ENCODE measurements at places on chromosomes 7 and 10.

DNA sequence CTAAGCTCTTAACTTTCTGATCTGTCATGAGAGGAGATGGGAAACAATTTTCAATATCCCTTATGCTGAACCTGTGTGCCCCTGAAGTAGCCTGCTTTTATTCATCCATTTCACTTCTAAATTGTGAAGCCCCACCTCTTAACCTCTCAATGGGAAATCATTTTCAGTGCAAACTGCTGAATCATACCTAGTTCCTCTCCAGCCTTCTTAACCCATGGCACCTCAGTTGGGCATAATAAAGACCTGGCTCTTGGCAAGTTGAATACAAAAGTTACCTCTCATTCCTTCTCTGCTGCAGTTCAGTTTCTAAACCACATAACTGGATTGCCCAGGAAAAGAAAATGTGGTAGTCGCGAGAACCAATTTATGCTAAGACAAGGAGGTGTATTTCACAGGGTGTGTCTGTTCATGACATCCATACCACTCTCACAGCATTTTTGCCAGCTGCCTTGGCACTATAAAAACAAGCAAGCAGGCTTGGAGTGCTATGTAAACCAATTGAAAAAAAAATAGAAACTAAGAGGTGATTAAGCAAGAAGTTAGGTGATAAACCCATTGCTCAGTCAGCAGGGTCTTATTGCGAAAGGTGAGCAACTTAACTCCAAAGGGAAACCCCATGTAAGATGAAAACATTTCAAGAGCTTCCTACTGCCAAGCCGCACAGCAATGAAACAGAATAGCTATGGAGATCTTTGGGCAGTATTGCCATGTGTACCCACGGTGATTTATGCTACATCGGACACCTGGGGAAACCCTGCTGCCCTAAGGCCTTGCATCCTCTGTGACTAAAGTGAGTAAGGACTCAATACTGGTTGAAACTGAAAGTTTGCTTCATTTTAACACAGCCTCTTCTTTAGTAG, 57.0 kb upstream of the DKK1 start:
- DNase-seq, result no peak

GRCh38 chr7:55026086-55026790, 7.4 kb downstream of the EGFR start:
- DNase-seq, result no peak

DNA sequence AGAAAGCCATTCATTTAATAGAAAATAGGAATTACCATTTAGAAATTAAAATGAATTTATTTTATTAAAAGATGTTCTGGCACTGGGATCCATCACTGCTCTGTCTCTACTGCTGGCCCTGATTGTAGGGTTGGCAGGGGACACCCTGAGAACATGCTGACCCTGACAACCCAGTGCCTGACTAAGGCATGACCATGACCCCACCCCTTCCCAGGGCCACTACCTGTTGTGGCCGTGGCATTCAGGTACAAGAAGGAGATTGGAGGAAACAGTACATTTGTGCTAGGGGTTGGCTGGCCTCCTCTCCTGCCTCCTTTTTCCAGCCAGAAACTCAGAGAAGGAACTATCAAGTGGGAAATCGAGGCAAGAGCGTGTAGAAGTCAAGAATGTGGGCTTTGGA, 197.0 kb upstream of the ZMIZ1 start:
- no peak for DNase-seq

DNA sequence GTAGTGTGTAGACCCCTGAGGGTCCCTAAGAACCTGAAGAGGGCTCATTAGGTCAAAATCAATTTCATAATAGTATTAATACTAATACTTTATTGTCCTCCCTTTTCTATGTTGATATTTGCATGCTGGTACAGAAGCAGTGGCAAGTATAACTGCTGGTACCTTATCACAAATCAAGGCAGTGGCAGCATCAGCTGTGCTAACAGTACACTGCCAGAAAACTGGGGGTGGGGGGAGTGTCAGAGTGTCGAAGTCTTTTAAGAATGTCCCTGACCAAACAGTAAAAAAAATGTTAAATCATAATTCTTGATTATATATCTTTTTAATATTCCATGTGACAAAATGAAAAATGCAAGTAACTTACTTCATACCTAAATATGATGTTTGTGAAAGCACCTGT, 716.9 kb downstream of the MAGI2 start:
- DNase-seq, result no peak

DNA sequence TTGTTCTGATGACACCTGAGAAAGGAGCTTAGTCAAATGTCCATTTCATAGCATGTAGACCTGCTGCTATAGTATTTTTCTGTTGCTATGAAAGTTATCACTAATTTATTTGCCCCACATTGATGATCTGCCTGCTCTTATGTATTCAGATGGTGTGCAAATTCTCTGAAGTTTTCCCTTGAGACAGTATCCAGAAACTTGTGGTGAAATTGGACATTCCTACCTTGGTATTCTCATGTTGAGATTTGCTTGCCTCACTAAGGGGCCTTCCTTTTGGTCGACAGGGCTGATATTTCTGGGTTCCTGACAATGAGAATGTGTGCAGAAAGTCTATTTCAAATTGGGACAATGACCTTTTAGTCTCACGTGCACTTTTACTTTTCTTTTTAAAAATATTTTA, 253.2 kb upstream of the FZD8 start:
- DNase-seq, result no peak

- no peak for DNase-seq
Observed at GRCh38 chr7:1575809-1576208, 6.0 kb upstream of the PSMG3 start.

DNA sequence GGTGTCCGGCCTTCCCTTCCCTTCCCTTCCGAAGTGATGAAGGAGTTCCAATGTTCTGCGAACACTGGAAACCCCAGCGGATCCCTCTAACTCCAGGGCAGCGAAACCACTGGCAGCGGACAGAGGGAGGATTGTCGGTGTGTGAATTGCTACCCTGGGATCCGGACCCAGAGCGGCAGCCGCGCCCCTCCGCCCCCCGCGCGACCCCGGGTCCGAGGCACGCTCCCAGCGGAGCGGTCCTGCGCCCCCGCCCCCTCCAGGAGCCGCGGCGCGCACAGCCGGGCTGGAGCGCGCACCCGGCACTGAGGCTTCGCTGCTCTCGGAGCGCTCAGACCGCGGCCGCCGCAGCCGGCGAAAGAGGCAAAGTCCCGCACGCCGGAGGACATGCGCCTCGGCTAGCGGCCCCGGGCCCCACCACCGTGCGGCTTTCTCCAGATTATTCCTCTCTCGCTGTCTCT, at the start of gene PTPRZ1:
PTPRZ1 (plus strand) TSS at position 331 of the 458 bp plus-strand sequence. CDS start 339 bp downstream, outside the sequence.
- DNase-seq, result no peak

- DNase-seq, result no peak
Observed at GRCh38 chr10:86106616-86107015, 260.0 kb downstream of the GRID1 start.

GRCh38 chr7:132023466-132023865, 467.0 kb upstream of the PODXL start:
- no peak for DNase-seq

DNA sequence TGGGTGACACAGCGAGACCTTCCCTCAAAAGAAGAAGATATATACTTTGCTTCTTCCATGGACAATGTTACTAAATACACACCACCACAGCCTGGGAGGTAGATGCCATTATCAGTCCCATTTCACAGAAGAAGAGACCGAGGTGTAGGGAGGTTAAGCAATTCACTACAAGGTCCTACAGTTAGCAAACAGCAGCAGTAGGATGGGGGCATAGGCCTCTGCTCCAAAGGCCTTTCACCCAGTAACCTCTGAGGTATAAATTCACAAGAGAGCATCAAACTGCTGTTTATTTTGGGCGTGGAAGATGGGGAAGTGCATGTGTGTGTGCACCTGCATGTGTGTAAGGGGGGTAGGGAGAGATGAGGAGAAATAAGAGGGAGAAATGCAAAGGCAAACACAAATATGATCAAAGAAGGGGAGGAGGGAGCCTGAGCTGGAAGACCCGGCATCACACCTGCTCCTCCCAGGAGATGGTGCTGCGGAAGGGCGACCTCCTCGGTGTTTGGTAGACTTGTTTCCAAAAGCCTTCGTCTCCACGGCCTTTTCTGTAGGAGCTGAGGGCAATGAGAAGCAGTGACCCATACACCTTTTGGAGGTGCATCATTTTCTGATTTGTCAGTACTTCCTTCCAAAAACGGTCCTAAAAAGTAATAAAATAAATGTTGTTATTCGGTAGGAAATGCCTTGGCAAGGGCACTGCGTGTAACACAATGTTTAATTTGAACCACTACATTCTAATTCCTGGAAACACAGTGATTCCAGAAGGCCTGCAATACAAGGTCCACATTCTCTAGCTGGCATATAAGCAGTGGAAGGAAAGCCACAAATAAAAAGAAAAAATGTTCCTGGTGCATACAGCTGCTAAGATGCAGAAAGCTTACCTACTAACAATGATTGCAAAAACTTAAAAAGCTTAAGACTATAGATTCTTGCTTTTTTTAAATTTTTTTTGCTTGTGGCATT, 25.9 kb upstream of the ACSL5 start:
- DNase-seq, result no peak

- no peak for DNase-seq
Observed at GRCh38 chr10:11429439-11430052, 181.9 kb downstream of the USP6NL start.

- no peak for DNase-seq
Observed at GRCh38 chr10:52313256-52313932, 687 bp upstream of the DKK1 start.

DNA sequence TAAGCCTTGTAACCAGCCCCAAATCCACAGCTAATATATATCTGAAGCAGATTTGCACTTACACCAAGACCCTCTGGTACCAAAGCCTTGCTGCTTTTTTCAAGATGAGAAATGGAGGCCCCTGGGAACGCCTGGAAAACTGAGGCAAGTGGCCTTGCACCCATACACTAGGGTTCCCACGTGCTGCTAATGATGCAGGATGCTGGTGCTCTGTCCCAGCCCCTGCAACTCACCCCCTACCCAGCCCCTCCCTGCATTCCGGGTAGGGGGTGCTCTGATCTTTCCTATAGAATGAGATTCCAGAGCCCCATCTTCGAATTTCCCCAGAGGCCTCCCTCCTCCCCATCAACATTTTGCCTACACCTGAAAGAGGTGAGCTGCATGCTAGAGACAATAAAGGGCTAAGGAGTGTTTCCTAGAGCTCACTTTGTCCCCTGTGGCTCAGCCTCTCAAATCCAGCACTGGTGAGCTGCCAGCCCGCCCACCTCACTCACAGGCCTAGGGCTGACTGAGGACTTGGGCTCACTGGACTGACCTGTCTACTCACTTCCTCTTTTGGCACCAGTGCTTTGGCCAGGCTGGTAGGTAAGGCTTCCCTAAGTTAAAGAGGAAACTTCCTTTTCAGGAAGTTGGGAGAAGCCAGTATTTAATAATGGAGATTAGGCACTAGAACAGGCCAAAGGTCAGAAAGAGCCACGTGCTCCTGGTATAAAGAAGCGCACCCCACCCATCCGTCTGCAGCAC, 9.8 kb downstream of the RBP4 start:
- DNase-seq, result no peak

DNA sequence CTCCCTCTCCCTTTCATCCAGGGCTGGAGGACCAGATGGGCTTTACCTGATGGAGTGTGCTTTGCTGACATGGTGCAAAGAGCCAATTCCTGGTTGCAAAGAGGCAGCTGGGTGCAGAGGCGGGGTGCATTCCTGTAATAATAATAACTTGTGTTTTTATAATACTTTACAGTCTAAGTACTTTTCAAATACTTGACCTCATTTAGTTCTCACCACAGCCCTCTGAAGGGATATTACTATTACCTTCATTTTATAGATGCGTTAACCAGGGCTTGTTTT, 70.4 kb downstream of the TCF7L2 start:
- no peak for DNase-seq

GRCh38 chr7:132053871-132054270, 497.4 kb upstream of the PODXL start:
- DNase-seq, result no peak

DNA sequence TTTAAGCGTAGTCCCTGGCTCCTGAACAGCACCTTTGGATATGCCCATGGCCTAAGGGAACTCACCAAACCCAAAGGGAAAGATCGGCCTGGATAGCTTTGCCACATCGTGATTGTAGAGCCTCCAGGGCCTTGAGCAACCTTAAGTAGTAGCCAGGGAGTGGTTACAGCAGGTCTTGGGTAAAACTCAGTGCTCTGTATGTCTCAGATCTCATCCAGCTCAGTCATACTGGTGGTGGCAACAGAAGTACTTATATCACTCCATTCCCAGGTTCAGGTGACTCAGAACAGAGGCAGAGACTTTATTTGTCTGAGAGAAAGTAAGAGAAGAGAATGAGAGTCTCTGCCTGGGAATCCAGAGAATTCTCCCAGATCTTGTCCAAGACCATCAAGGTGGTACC, 39.1 kb upstream of the AASS start:
- no peak for DNase-seq

GRCh38 chr10:33133557-33133956, 175.5 kb upstream of the ITGB1 start:
- no peak for DNase-seq

- DNase-seq, result no peak
Observed at GRCh38 chr10:108184114-108184513, 1019.6 kb upstream of the SORCS1 start.

DNA sequence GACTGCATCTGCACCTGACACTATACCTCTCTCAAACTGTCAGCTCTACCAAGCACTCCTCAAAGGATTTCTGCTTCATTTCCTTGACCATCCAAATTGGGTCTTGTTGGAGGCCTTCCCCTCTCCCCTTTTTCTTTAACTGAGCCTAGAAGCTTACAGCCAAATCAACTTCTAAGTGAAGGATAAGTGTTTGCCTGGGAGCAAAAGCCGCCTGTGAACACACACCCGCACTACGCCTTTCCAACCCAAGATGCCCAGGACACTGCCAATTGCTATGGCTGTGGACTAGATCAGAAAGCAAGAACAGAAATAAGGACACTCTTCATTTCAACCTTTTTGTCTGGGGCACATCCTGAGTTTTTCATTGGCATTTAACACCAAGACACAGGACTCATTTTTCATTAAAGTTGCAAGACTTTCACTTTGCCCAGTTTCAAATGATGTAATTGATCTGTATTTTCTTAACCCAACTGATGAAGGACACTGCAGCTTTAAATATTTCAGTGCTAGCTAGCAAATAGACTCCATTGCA, 52.8 kb downstream of the CPEB3 start:
- DNase-seq, result no peak

GRCh38 chr7:144821067-144821466, 14.8 kb downstream of the TPK1 start:
- DNase-seq, result no peak

GRCh38 chr7:156236936-156237599, 403.5 kb upstream of the RNF32 start:
- DNase-seq, result no peak
